ENCODE measurements at places on chromosomes 2 and 18.

- DNase-seq = no peak
These were observed 707 bp upstream of the SERPINB7 start for GRCh38 chr18:63774511-63774910.

GRCh38 chr2:198701481-198701880 lies 756.3 kb downstream of the SATB2 start:
- DNase-seq = no peak

GRCh38 chr18:74243127-74243526 lies 48.6 kb downstream of the CYB5A start:
- DNase-seq = no peak

GRCh38 chr18:6444466-6445228 lies 29.9 kb upstream of the L3MBTL4 start:
- no peak for DNase-seq

GRCh38 chr2:10043256-10043905 lies at the start of gene KLF11:
KLF11 (plus strand) TSS chr2:10043550; CDS start chr2:10043717, 167 bp downstream.
- DNase-seq = peak; percentile 70

DNA sequence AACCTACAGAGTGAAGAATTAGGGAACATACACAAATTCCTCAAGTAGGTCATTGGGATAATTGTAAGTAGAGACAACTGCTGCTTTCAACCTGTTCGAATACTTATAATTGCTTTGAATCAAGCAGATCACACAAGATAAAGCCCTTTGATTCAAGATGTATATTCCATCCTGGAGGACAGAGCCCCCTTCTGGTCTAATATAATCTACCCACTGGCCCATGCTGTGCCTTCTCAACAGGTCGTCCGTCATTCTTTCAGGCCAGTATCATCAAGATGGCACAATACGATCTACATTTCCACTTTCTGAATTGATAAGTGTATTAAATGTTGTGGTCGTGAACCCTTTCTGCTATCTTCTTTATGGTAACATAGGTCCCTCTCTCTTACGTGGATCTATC lies 387.0 kb upstream of the CDH19 start:
- DNase-seq = no peak

DNA sequence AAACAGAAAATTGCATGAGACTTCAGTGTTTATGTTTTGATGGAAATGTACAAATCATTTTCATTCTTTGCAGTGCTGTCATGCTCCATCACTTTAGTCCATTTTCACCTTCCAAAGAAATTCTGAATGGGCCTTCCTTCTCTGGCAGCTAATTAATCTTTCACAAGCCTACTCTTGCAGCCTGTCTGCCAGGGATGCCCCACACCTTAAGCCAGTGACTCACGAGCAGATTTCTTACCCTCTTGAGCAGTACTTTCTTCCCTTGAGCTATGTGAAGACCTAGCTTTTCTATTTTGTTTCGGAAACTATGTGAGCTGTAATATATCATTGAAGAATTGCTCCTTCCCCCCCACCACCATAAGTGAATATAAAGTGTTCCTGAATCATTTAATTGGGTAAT lies 404.3 kb upstream of the VWC2L start:
- no peak for DNase-seq

GRCh38 chr2:217382794-217383193 lies 522.9 kb upstream of the TNP1 start:
- DNase-seq = no peak

- DNase-seq = no peak
These were observed 876.5 kb downstream of the EPHA4 start for GRCh38 chr2:220695397-220696279.

DNA sequence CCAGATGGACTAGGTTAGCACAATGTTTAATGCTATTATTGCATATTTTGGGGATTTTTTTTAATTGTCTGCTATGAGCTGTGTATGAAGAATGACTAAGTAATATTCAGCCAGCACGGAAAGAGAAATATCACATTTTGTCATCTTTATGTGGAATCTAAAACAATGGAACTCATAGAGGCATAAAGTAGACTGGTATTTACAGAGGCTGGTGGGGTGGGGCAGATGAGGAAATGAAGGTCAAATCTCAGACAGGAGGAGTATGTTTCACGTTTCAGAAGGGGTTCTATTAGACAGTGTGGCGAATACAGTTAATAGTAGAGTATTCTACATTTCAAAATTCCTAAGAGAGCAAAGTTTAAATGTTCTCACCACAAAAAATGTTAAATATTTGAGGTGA lies 4.7 kb downstream of the CDH19 start:
- no peak for DNase-seq

GRCh38 chr18:39693359-39693758 lies 2127.8 kb upstream of the CELF4 start:
- DNase-seq = no peak

DNA sequence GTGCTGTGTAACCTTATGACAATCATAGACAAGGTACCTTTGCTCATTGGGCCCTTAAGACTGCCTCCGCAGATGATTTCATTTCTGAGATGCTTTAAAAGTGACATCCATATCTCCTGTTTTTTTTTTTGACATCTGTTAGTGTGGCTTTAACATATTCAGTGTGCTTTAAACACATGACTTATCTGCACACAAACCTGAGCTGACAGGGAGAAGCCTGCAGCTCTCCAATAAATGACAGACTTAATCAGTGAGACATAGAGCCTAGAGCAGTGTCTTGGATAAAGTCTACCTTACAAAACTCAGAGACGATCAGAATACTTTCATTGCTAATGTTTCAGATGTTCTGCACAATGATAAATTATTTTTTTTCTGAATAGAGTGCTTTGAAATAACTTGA lies 130.7 kb downstream of the UBE2E3 start:
- no peak for DNase-seq

- no peak for DNase-seq
These were observed 80.9 kb downstream of the PPP1R1C start for GRCh38 chr2:182066400-182067087.

DNA sequence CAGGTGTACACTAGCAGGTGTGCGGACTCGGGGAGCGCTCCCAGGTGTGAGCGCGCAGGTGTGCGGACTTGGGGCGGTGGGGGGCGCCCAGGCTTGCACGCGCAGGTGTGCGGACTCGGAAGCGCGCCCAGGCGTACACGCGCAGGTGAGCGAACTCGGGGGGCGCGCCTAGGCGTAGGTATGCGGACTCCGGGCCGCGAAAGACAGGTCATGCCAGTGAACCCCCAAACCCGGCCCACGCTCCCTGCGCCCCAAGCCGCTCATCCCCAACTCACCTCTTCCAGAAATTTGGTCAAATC lies 342 bp downstream of the CYB5A start:
- no peak for DNase-seq

- no peak for DNase-seq
These were observed 33.9 kb downstream of the PDIA6 start for GRCh38 chr2:10778724-10779115.

DNA sequence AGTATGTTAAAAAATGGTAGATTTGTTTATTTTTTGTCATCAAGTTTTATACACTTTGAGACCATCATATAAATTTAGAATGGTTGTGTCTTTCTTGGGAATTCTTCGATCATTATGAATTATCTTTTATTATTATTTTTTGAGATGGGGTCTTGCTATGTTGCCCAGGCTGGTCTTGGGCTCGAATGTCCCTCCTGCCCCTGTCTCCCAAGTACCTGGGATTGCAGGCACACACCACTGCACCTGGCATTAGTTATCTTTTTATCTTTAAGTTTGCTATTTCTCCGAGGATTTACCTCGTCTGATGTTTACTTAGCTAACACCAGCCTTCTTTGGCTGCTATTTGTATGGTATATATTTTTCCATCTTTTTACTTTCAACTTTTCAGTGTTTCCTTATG lies 100.0 kb downstream of the BIRC6 start:
- no peak for DNase-seq

- no peak for DNase-seq
These were observed 205.8 kb upstream of the NCKAP5 start for GRCh38 chr2:133773854-133774653.

DNA sequence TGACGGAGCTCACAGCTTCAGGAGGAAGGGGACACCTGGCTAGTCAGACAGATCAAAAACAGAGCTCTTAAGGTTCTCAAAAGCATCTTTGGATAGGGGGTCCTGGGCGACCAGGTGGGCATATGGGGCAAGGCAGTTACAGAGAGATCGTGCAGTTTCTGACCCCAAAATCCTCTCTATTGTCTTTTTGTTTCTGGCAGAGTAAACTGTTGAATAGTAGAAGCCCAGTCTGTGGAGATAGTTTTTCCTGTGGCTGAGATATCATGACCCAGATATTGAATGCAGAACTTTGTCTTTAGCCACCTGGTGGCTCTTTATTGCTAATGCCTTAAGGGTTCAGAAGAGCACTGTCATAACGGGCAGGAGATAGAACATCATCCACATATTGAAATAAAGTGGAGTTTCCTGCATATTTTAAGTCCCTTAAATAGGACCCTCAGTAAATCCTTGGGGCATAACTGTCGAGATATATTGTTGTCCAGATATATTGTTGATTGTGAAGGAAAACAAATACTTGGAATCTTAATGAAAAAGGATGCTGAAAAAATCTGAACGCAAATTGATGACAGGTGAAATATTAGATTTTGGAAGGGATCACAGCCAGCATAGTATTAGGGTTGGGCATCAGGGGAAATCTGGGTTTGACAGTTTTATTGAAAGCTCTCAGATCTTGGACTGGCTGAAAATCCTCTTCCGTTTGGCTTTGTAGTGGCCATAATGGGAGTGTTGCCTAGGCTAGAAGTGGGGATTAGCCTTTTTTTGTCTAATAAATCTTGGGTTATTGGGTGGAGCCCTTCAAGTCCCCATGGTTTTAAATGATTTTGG lies 14.1 kb upstream of the ZDBF2 start:
- no peak for DNase-seq

DNA sequence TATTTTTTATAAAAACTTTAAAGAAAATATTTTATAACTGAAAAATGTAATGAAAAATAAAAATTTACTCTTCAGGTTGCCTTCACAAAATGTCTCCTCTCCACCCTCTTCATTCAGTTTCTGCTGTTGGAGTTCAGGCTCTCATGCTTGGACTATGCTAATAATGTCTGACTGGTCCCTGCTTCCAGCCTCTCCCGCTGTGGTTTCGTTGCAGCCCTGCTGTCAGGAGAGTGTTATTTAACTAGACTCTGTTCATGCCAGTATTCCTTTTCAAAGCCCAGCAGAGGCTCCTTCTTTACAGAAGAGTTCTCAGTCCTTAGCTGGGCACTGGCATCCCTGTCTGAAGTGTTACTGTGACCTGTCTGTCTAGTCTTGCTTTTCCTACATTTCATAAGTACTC lies 40.4 kb downstream of the CLIP4 start:
- DNase-seq = no peak

- DNase-seq = no peak
These were observed 457.6 kb downstream of the TMEM182 start for GRCh38 chr2:103219398-103219797.

DNA sequence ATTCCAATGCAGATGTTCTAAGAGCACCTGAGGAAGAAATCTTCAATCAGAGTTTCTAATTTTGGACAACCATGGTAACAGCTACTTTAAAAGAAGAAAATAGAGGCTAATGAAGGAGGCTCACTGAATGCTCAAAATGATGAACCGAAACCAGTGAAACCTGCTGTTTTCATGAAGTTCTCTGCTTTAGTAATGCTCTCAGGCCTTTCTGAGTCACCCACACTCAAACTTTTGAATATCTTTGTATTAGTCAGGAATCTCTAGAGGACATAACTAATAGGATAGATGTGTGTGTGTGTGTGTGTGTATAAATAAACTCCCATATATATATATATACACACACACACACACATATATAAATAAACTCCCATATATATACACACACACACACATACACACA lies 76.9 kb upstream of the RIT2 start:
- DNase-seq = no peak

DNA sequence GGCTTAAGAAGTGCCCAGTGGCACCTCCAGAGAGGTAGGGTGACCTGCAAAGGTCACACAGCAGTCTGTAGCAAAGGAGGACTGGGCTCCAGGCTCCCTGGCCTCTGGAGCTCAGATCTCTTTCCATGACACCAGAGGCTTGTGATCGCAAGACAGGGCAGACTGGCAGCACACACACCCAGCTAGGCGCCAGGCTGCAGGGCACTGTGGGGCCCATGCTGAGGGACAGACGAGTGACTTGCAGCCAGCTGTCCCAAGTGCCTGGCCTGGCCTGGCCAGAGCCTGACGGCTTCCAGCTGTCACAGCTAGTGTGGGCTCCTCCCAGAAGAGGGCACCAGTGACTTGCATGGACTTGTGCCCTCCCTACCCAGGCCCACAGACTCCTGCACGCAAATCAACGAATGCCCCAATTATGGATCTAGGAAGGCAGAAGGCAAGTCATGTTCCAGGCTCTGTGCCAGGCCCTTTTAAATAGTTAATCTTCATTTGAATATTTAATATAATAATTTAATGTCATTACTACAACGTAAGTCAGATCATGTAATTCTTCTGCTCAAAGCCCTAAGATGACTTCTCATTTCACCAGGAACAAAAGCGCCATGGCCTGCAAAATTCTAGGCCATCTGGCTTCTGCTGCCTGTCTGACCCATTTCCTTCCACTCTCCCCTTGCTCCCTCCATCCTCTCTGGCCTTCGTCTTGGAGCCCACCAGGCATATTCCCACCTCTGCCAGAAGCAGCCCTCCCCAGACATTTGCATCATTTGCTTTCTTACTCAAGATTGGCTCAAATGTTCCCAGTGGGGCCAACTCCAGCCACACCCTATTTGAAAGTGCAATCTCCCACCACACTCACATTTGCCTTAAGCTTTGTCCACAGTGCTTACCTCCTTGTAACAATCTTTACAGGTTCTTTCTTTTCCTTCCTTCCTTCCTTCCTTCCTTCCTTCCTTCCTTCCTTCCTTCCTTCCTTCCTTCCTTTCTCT lies 3.7 kb upstream of the SPEG start:
- DNase-seq = no peak

DNA sequence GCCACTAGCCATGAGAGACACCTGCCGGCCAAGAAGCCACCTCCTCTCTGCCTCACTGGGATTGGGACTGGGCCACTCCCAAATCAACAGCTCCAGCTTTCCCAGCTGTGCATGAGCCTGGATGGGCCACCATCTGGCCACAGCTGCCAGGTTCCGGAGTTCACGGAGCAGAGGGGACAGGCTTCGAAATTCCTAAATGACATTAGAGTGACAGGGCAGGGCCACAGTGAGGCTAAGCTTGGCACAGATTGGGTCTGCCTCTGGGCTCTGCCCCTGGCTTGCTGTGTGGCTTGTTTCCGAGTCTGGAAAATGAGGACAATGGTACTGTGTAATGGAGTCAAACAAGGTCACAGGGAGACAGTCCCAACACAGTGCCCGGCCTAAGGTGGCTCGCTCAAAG lies 6.5 kb downstream of the DIPK1C start:
- DNase-seq = no peak

- no peak for DNase-seq
These were observed 57.6 kb downstream of the BMP10 start for GRCh38 chr2:68813596-68813995.

DNA sequence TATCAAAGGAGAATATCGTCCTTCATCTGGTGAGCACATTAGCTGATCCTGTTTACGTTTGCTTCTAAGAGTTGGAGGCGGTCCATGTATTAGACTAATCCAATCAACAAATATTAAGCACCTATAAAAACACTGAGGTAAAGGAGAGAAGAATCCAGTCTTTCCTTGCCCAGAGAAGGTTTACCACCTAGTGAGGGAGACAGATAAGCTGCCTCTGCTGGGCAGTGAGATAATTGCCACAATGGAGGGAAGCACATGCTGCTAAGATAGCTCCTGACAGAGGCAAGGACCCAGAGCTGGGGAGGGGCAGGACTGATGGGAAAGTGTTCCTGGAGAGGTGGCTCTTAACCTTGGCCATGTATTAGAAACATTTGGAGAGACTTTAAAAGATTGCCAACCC lies 36.7 kb upstream of the ST8SIA5 start:
- DNase-seq = no peak

Measured in stimulated activated CD8-positive, alpha-beta memory T cell treated with anti-CD3 and anti-CD28 coated beads, Interleukin-15, amount 100 ng/mL, for 4 hours (primary cell).